ENCODE measurements at places on chromosomes 4 and X. TPM values are rescaled to one million over a fixed set of nuclear protein-coding genes. Genes with fewer than 3 reads are reported as not detected.

GRCh38 chrX:73930300-73930699 lies 367.3 kb downstream of the CHIC1 start:
- DNase-seq: no peak

Gene UCHL1
- total RNA-seq: 38.5 TPM

Gene MAOB
- total RNA-seq: 31.2 TPM

- no peak for DNase-seq
These were observed 288.4 kb downstream of the CRLF2 start for GRCh38 chrX:924017-924416.

Gene BEX5
- 0.46 TPM for total RNA-seq

DNA sequence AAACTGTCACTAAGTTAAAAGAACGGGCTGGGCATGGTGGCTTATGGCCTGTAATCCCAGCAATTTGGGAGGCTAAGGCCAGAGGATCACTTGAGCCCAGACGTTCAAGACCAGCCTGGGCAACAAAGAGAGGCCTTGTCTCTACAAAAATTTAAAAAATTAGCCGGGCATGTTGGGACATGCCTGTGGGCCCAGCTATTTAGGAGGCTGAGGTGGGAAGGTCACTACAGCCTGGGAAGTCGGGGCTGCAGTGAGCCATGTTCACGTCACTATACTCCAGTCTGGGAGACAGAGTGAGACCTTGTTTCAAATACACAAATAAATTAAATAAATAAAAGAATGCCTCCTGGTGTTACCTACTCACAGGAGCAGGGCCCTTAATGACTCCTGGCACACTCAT lies 69.5 kb downstream of the APBB2 start:
- no peak for DNase-seq

GRCh38 chr4:166838975-166839614 lies 395.2 kb downstream of the SPOCK3 start:
- DNase-seq: no peak

GRCh38 chr4:114384629-114385028 lies 214.0 kb upstream of the UGT8 start:
- no peak for DNase-seq

GRCh38 chr4:141311246-141312204 lies 90.8 kb downstream of the ZNF330 start:
- no peak for DNase-seq

DNA sequence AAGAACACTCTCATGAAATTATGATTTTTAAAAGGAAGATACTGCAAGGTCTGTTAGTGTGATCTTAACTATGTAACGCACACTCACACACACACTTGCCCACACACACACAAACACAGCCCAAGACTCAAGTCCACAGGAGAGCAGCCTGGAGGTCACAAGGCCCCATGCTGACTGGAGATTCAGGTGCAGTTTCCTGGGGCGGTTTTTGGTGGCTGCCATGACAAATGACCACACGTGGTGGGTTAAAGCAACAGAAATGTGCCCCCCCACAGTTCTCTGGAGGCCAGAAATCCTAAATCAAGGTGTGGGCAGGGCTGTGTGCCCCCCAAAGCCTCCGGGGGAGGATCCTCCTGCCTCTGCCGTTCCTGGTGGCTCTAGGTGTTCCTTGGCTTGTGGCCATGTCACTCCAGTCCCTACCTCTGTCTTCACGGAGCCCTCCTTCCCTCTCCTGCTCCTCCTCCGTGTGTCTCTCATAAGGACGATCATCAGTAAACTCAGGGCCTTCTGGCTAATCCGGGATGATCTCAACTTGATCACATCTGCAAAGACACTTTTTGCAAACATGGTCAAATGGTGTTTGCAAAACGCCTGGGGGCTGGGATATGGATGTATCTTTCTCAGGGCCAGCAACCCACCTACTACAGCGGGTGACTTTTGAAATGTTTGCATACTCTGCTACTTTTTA lies 9.7 kb upstream of the HTRA3 start:
- no peak for DNase-seq

Gene REST
- 17.9 TPM for total RNA-seq

Gene GAGE12E
- not detected for total RNA-seq

DNA sequence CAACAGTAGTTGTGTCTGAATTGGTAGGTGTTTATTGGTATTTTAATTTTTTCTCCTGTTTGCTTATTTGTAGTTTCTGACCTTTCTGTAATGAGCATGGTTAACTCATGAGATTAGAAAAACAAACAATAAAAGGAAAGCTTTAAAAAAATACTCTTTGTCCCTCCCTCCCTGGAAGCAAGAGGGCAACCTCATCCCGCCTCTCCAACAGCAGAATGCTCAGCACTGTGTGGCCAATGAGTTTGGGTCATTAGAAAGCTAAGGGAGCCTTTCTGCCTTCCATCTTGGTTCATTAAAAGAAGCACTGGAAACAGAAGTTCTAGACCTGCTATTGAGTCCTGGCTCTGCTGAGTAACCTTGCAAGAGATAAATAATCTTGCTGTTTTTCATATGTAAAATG lies 33.9 kb downstream of the TRPC5 start:
- no peak for DNase-seq

Gene GPR34
- 1.0 TPM for total RNA-seq

GRCh38 chr4:92270908-92271307 lies 32.9 kb upstream of the GRID2 start:
- DNase-seq: no peak

DNA sequence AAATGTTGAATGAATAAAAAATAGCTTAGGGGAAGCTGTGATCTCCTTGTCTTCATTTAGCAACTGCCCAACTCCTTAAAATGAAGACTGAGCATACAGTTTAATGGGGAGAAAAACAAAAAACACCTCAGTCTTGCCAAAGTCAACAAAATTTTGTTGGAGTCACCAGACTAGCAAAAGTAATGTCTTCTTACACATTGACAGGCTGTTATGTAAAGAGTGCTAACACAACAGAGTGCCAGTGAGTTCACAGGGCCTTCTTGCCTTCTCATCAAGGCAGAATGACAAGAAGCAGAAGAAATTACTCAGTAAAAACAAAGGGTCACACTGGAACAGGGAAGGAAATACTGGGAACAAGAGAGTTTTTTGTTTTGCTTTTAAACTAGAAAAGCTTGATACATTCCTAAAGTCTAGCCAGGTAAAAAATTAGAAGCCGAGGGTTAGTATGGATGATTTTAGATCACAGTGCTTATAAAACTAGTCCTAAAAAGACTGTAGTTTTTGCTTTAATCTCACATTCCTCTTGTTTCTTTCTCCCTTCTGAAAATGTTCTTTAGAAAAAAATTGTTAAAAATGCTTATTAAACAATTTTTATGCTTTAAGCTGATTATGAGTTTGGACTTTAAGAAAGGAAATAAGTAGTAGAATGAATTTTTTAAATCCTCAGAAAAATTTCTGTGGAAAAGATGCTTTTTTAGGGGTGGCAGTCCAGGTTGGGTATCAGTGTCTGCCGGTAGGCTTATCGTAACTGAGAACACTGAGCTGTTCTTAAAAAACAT lies 38.7 kb upstream of the FRAS1 start:
- no peak for DNase-seq

GRCh38 chr4:138218976-138219375 lies 23.2 kb downstream of the SLC7A11 start:
- DNase-seq: no peak

DNA sequence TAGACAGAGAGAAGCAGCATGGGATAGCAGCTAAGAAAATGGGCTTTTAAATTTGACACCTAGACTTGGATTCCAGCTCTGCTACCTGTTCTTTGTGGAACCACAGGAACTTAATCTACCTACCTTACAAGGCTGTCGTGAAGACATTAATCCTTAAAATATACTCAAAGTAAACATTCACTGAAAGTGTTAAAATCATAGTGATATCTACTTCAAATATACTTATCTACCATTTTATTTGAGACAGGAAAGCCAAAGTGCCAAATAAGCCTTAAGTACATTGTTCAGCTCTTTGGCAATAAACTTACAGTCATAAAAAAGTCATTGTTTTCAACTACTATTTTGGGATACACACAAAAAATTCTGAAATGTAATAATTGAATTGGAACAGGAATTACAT lies 295.0 kb upstream of the PITX2 start:
- no peak for DNase-seq

Gene KCNIP4
- total RNA-seq: not detected

Gene NKAP
- total RNA-seq: 5.1 TPM

Gene KLB
- total RNA-seq: 0.13 TPM

DNA sequence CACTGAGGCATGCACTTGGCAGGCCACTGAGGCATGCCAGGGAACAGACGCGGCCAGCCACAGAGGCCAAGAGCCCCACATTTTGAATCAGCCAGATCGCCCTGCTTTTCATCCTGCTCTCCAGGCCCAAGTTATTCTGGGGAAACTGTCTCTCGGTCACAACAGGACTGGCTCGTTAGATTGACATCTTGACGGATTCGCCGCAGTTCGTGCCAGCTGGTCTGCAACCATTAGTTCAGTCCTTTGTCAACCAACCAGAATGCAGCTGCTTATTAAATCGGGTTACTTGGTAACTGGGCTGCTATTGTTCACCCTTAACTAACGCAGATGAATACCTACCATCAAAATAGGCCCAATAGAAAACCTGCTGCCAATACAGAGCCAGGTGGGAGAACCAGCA lies 16.7 kb downstream of the CLDN34 start:
- no peak for DNase-seq

- DNase-seq: no peak
These were observed 1.2 kb downstream of the PROM1 start for GRCh38 chr4:16082426-16083240.

Measured in gastrocnemius medialis (tissue), 4 donors.